ENCODE measurements at places on chromosomes 16 and 17.

DNA sequence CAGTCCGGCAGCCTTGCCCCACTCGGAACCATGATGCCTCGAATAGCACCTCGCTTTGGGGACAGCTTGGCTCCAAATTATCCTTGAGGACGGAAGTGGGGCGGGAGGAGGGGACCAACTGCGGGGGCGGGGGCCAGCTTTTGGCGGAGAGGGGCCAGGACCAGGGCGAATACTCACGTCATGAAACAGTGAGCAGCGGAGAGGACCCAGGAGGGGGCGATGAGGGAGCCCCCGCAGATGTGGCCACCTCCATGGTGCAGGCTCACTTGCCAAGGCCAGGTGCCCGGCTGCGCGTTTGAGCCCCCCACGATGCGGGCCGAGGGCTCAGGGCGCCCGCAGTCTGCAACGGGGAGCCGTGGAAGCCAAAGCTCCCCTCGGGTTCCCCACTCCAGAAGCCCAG, 970 bp downstream of the PRSS36 start:
- DNase-seq = no peak

DNA sequence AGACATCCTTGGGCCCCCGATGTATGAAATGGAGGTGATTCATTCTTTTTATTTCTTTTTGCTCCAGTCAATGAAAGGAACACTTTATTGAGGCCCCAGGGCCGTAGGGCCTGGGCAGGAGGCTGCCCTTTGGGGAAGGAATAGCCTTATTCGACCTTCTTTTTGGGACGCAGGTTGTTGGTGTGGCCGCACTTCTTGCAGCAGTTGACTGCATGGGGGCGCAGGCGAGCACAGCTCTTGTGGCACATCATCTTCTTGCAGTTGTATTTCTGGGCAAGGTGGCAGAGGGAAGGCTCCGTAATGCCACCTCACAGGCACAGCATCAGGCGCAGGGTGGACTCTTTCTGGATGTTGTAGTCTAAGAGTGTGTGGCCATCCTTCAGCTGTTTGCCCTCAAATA, 50.9 kb downstream of the SIAH1 start:
- no peak for DNase-seq

DNA sequence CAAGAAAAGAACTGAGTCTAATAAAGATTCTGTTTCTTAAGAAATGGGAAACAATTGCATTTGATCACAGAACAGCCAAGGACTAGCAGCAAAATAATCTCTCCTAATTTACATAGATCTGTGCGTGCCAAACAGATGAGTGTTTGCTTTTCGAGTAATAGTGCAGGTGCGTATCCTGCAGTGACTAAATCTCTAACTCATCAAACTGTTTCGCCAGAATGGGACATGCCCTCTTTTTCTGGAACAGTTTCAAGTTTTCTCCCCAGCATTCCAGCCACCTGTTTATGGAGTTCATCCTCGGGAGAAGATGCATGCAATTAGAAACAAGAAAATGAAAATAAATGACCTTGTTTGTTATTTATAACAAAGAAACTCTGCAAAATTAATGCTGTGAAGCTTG, 5.7 kb upstream of the TOX3 start:
- no peak for DNase-seq

DNA sequence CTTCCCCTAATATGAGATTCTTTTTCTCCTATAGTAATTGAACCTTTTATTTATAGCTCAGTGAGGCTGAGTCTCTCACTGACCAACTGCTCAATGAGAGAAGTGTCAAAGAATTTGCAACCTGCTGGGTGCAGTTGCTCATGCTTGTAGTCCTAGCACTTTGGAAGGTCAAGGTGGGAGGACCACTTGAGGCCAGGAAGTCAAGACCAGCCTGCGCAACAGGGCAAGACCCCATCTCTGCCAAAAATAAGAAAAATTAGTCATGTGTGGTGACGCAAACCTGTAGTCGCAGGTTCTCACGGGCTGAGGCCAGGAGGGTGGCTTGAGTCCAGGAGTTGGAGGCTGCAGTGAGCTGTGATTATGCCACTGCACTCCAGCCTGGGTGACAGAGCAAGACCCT, 30.9 kb upstream of the CRYBA1 start:
- no peak for DNase-seq

All from GM18507 (cell line).